ENCODE measurements at places on chromosomes 7 and 10.

- no peak for DNase-seq
Measured at GRCh38 chr10:118732245-118733165, 22.3 kb downstream of the CACUL1 start.

- no peak for DNase-seq
Measured at GRCh38 chr10:22477334-22478287, 132.3 kb downstream of the SPAG6 start.

- DNase-seq: peak; percentile 41
Measured at GRCh38 chr7:64882341-64883112, 20.5 kb upstream of the ZNF273 start.

- no peak for DNase-seq
Measured at GRCh38 chr7:17495655-17496394, 197.4 kb downstream of the AHR start.

DNA sequence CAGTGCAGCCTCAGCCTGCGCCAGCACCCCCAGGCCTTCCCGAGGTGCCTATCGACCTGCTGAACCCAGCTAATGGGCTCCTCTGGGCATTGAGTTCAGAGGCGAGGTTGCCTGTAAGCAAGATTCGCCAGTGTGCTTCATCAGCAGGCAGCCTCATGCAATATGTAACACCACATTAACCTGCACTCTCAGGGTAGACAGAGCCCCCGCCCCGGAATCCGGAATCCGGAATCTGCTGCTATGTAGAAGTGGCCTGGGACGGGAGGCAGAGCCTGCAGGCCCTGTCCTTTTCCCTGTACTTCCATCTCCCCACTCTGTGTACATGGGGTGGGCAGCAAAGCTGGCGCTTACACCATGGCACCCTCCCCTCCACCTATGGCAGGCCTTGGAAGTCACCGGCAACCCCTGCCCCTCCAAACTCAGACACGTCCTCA is 83.9 kb upstream of the RET start:
- DNase-seq: no peak

- DNase-seq: peak; percentile 72
Measured at GRCh38 chr7:108525327-108525984, 479 bp downstream of the PNPLA8 start.
